ENCODE measurements at places on chromosomes 13 and 19. TPM values are rescaled to one million over a fixed set of nuclear protein-coding genes. Genes with fewer than 3 reads are reported as not detected.

The FXYD1 gene
- total RNA-seq: 0.33 TPM

The ADM5 gene
- total RNA-seq: 0.66 TPM

The RETN gene
- not detected for total RNA-seq

The CGB2 gene
- total RNA-seq: not detected

The KLK3 gene
- not detected for total RNA-seq

The KCNN4 gene
- 1.3 TPM for total RNA-seq

The FEM1A gene
- 11.9 TPM for total RNA-seq

The MCEMP1 gene
- not detected for total RNA-seq

The PALM3 gene
- total RNA-seq: 0.87 TPM

The PLIN4 gene
- total RNA-seq: 4.0 TPM

The ZNF414 gene
- 5.2 TPM for total RNA-seq

The ZNF534 gene
- total RNA-seq: not detected

The RGCC gene
- total RNA-seq: 17.0 TPM

The TDRD12 gene
- 0.11 TPM for total RNA-seq

The ETFB gene
- total RNA-seq: 130 TPM

The CDC16 gene
- 62.6 TPM for total RNA-seq

The PRR20B gene
- not detected for total RNA-seq

The RAX2 gene
- not detected for total RNA-seq

The ZNF667 gene
- 5.5 TPM for total RNA-seq

The MVB12A gene
- total RNA-seq: 36.7 TPM

The EXOC3L2 gene
- not detected for total RNA-seq

The ZNF546 gene
- total RNA-seq: 8.2 TPM

The TNFSF13B gene
- 5.5 TPM for total RNA-seq

The SOX1 gene
- total RNA-seq: not detected

The ZNF724 gene
- total RNA-seq: 11.6 TPM

The INAFM1 gene
- 3.1 TPM for total RNA-seq

The GJA3 gene
- total RNA-seq: 0.44 TPM

The STOML3 gene
- not detected for total RNA-seq

The RNF17 gene
- total RNA-seq: not detected

The CACNA1A gene
- total RNA-seq: 10.1 TPM

The POU2F2 gene
- 1.00 TPM for total RNA-seq

The ACER1 gene
- total RNA-seq: not detected

The ATP12A gene
- total RNA-seq: not detected

The FRY gene
- total RNA-seq: 50.4 TPM

The DMPK gene
- 21.7 TPM for total RNA-seq

The ZNF98 gene
- not detected for total RNA-seq

The CEACAM7 gene
- not detected for total RNA-seq

The RNF113B gene
- total RNA-seq: not detected

The NLRP4 gene
- total RNA-seq: not detected

The ZNF225 gene
- 5.9 TPM for total RNA-seq

The TUBB4A gene
- not detected for total RNA-seq

The CAMSAP3 gene
- not detected for total RNA-seq

The FARP1 gene
- 34.0 TPM for total RNA-seq

The SPTBN4 gene
- 7.4 TPM for total RNA-seq

The LYL1 gene
- total RNA-seq: 0.77 TPM

The NBEA gene
- total RNA-seq: 6.1 TPM

The CTXN1 gene
- 2.6 TPM for total RNA-seq

The CCDC169 gene
- 4.5 TPM for total RNA-seq

The PALM gene
- total RNA-seq: 3.5 TPM

The DKKL1 gene
- total RNA-seq: 0.33 TPM

The THSD8 gene
- total RNA-seq: not detected

The LSM7 gene
- 162 TPM for total RNA-seq

The PSG11 gene
- total RNA-seq: not detected

The ACP5 gene
- total RNA-seq: 9.9 TPM

The FOSB gene
- 0.44 TPM for total RNA-seq

The TMC4 gene
- not detected for total RNA-seq

The PODNL1 gene
- total RNA-seq: under 0.01 TPM

Data from uterine smooth muscle cell (primary cell).